ENCODE measurements at places on chromosomes 5 and 9. TPM values are rescaled to one million over a fixed set of nuclear protein-coding genes. Genes with fewer than 3 reads are reported as not detected.

- DNase-seq = peak; percentile 56
Measured at GRCh38 chr9:87381050-87381711, 116.5 kb upstream of the DAPK1 start.

GRCh38 chr9:75591972-75592371 is 298.5 kb upstream of the PCSK5 start:
- DNase-seq = peak; percentile 49

DNA sequence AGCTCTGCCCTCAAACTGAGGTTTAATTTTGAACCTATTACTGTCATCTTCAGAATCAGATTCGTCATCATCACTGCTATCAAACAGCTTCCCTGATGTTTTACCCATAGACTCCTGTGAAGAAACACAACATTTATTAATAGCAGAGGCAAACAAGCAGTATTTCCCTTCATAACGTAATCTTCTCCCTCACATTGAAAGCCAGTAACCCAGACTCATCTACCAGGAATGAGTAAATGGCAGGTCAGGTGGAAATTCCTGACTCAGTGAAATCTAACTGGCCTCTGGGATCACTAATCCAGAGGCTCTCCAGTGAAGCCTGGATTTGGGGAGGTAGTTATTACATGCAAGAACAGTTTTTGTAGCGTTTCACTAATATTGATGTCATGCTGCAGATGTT is 14.6 kb downstream of the NOL8 start:
- no peak for DNase-seq

DNA sequence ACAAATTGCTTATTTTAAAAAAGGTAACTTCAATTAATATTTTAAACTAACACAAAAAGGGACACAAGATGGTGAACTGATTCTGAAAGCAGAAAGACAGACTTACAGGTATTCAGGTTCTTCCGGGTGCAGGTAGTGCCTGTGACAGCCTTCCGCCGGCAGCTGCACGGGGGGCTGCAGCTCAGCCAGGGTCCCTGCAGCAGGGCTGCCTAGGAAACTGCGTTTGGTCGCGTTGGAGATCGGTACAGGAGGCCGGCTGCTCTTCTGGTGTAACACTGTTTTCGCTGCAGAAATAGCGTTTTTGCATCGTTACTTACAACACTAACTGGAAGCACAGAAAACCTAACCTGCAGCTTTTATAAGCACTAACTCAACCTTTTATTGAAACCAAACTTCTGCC is 80.0 kb downstream of the CAMSAP1 start:
- no peak for DNase-seq

DEPDC1B gene
- polyA plus RNA-seq = 3.6 TPM

DNA sequence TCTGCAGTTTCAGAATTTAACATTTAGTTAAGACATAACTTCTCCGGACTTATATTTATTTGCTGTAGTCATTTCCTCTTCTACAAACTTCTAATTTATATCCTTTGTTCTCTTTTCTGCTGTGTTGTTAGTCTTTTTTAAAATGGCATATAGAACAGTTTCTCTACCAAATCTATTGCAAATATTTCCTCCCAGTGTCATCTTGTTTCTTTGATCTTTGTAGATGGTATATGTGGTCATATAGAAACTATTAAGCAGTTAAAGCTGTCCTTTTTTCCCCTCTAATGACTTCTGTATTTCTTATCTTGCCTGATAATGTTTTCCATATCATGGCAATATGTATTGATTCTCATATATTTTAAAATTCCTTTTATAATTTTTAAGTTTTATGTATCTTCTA is 264.5 kb downstream of the MCTP1 start:
- DNase-seq = no peak
